Stimulated activated CD4-positive, alpha-beta T cell treated with anti-CD3 and anti-CD28 coated beads, Interleukin-4, amount 100 ng/mL, for 4 hours (primary cell): ENCODE measurements at places on chromosomes 7 and 10.
A peak's percentile ranks its signal among the peaks of the same experiment; 100 is the strongest.

GRCh38 chr7:158252837-158253669 lies 334.6 kb downstream of the PTPRN2 start:
- DNase-seq: no peak

DNA sequence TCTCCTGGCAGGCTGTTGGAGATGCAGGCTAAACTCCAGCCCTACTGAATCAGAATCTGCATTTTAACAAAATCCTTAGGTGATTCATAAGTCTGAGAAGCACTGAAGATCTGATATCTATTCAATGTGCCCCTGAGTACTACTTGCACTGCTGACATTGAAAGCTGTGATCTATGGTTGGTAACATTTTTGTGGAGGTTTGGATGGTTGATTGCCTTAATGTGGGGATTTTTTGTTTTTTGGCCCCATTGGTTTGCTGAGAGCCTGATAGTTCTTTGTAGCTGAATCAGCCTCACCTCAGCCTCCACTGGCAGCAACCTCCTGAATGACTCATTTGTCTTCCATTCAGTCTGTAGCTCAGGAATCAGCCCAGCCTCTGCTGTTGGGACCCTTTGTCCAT lies 14.7 kb upstream of the LRRN3 start:
- DNase-seq: peak; percentile 28

- DNase-seq: no peak
Measured at GRCh38 chr7:113519472-113519871, 399.3 kb downstream of the PPP1R3A start.

- no peak for DNase-seq
Measured at GRCh38 chr10:7329219-7329618, 81.6 kb downstream of the SFMBT2 start.
